NCI-H2107 (cell line): ENCODE measurements at places on chromosomes 4 and X.

DNA sequence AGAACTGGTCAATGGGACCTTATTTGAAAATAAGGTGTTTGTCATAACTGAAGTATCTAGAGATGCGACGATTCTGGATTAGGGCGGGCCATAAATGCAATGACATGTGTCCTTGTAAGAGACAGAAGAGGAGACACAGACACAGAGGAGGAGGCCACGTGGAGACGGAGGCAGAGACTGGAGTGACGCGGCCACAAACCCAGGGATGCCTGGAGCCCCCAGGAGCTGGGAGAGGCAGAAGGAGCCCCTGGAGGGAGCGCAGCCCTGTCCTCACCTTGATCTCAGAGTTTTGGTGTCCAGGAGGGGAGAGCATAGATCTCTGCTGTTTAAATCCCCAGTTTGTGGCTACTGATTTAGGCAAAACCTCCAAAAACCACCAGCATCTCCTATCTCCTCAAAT, 5.0 kb downstream of the GTPBP6 start:
- no peak for DNase-seq

GRCh38 chr4:83961575-83961974, 425.7 kb downstream of the GPAT3 start:
- no peak for DNase-seq

GRCh38 chr4:77076889-77077635, 1.3 kb upstream of the CCNI start:
- no peak for DNase-seq

GRCh38 chr4:101621120-101621519, 169.4 kb upstream of the BANK1 start:
- no peak for DNase-seq

DNA sequence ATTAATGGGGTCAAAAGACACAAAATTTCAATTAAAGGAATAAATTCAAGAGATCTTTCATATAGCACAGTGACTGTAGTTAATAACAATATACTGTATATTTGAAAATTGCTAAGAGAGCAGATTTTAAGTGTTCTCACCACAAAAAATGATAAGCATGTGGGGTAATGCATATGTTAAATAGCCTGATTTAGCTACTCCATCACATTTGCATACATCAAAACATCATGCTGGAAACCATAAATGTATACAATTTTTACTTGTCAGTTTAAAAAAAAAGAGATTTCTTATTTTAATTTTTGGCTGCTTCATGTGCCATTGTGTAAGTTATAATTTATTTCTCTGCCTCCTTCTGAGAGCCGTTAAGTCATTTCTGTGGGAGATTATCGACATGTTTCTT, 65.9 kb downstream of the FAM184B start:
- DNase-seq, result no peak

- no peak for DNase-seq
Measured at GRCh38 chr4:89142691-89143669, 31.6 kb downstream of the TIGD2 start.

- DNase-seq, result no peak
Measured at GRCh38 chr4:7059662-7060061, 8.2 kb downstream of the GRPEL1 start.

DNA sequence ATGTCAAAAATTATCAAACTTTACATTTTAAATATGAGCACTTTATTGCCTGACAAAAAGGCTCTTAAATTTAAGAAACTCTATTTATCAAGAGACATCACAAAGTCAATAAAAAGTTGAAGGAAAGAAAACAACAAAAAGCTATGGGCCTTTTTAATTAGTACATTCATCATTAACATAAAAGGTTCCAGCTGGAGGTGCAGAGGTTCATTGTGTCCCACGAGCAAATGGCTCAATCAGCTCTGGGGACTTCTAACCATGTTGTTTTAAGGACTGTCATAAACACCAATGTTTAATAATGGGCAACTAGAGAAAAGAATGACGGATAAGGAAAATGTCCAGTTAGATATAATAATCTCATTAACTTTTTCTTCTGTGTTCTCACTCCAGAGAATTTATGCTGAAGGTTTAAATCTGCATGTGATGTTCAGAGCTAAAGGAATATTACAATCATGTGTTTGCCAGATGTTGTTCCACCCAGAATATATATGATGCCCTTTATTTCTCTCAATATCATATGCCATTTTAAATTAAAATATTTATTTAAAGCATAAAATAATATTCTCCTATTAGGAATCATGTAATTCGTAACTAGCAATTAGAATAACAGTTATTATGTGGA, 840.3 kb upstream of the ADGRL3 start:
- DNase-seq, result no peak

GRCh38 chr4:96097040-96097607, 257.2 kb downstream of the PDHA2 start:
- no peak for DNase-seq

DNA sequence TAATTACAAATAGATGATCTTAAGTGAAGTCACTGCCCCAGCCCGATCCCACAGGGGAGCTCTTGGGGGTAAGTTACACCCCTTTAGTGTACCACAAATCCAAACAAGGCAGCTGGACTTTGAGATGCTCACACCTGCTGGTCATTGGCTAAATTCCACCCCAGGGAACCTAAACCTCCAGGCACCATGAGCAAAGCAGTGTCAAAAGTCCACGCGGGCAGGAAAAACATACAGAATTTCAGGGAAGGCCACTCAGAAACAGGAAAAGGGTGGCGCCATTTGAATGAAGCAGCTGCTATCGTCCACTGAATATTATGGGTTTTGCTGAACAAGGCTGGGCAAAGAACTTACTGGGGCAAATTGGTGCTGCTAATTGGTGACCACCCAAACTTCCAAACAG, 30.9 kb downstream of the SUPT20HL1 start:
- DNase-seq, result no peak

DNA sequence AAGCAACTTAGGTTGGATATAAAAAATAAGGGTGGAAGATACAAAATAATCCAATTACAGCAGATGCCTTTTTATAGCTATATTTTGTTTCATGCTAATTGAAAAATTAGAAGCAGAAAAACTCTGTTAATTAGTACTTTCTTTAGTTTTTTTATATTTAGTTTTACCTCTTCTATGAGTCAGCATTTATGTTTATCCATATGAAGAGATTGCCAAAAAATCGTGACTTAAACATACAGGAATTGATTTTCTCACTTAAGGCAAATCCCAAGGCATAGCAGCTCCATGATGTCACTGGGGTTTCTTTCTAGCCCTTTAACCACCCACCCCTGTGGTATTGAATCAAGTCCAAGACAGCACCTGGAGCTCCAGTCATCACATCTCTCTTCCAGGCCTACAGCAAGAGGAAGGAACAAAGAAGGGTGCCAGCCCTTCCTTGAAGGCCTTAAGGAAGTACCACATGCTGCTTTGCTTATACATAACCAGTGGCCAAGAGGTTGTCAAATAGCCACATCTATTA, 365.8 kb upstream of the TENM3 start:
- DNase-seq, result no peak

GRCh38 chr4:110411574-110412011, 64.4 kb upstream of the ENPEP start:
- DNase-seq, result no peak

- no peak for DNase-seq
Measured at GRCh38 chr4:100190643-100191600, 654 bp upstream of the DDIT4L start.

DNA sequence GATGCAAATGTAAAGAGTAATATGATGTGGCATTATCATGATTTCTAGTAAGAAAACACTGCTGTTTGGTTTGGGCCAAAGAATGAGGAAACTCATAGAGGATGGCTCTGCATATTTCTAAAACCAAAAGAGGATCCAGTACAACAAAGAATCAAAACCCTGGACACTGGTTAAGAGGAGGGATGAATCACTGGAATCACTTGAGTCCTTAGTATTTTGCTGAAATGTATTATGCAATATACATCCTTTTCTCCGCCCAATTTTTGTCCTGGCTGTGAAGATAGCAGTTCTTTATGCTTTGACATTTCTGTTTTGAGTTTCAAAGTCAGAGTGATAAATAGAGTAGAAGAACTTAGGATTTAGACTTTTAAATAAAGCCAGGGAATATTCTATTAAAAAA, 345.9 kb downstream of the PACRGL start:
- DNase-seq, result no peak

DNA sequence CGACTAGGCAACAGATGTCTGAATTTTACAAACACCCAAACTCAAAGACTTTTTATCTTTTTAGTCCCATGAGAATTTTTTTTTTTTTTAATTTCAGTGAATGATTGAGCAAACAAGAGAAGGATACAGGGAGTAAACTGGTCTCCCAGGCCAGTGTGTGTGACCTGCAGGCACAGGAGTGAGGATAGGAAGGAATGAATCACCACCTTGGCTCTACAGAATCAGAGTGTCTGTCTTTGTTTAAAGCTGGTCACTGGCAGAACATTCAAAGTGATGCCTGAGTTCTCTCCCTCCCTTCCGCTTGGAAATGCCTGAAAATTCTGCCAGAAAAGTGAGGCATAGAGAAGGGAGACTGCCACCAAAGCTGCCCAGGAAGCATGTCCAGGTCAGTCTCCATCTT, 69.5 kb downstream of the PARM1 start:
- no peak for DNase-seq

DNA sequence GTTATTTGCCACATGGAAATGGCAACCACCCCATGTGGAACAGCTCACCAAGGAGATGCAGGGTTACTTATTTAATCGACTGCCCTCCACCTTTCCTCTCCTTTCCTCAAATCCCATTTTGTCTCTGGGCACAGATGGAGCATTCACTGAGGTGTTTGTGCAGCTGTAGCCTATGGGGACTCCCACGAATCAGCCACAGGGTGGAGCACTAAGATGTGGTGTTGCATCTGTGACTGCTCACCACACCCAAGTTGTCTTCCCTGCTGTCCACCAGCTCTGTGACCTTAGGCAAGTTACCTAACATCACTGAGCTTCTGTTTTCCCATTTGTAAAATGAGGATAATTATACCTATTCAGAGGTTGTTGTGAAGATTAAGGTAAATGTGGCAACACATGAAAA, 252.4 kb upstream of the CPEB2 start:
- DNase-seq, result no peak

- DNase-seq, result no peak
Measured at GRCh38 chr4:139795527-139796314, 130.1 kb downstream of the MGST2 start.

DNA sequence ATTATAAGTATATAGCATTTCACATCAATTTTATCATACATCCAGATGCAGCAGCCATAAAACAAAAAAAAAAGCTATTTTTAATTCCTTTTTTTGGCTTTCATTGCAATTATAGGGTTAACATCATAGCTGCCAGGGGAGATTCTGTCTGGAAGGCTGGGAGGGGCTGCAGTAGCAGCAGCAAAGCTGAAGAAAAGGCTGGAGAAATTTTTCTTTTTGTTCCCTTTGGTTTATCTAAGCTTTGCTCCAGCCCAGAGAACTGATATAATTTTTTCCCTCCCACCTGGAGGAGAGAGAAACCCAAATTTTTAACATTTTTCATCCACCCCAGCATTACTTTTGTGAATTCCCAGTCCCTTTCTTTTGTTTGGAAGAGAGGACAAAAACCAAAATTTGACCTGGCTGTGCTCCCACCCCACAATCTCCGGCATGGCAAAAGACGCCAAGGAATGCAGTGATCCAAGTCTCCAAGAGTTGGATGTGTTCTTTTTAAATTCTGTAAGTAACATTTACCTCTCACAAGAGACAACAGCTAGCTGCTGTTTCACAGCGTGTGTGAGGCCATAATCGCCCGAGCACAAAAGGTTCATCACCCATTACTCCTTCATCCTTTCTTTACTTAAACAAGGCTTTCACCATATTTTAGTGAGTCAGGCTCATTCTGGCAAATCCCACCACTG, 25.1 kb upstream of the FAM156A start:
- no peak for DNase-seq

DNA sequence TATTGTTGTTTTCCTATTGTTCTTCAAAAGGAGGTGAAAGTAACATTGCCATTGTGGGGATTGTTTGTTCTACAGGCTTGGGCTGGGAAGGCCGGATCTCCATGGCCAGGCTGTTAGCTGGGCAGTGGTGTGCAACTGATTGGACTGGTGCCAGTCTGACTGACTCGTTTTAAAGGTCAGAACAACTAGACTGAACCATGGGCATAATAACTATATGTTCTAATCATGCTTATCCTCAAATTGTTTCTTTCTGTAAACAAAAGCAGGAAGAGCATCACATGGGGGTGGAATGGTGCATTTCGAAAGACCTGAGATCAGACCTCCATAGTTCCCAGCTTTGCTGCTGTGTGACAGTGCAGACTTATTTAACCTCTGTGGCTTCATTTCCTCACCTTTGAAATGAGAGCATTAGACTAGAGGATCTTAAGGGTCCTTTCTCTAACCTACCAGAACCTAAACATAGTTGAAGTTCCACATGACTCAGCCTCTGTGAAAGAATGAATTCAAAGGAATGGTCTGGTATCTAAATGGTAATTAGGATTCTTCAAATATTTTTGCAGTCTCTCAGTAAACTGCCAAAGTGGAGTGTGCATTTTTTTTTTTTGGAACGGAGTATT, 66.7 kb upstream of the PGRMC2 start:
- DNase-seq, result no peak

DNA sequence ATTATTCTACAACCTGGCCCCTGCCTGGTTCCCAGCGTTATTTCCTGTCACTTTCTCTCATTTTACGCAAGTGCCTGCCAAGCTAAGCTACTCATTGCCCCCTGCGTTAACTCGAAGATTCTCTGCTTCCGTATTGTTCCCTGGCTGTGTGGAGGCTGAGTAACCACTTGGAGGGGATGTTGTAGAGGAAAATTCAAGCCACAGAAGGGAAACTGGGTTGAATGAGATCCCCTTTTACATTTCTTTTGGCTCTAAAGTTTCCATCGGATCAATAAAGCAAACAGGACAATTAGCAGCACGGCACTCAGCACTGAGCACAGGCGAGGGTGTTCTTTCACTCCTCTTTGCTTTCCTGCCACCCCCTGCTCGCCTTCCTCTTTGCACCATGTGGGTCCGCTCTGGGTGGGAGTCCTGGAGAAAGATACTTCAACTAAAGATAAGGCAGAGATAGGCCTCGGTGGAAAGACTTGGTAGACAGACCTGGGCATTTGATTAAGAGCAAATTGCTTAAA, 4.2 kb upstream of the TMSB4X start:
- DNase-seq, result no peak

GRCh38 chrX:132406106-132406505, 82.7 kb downstream of the MBNL3 start:
- DNase-seq, result no peak

DNA sequence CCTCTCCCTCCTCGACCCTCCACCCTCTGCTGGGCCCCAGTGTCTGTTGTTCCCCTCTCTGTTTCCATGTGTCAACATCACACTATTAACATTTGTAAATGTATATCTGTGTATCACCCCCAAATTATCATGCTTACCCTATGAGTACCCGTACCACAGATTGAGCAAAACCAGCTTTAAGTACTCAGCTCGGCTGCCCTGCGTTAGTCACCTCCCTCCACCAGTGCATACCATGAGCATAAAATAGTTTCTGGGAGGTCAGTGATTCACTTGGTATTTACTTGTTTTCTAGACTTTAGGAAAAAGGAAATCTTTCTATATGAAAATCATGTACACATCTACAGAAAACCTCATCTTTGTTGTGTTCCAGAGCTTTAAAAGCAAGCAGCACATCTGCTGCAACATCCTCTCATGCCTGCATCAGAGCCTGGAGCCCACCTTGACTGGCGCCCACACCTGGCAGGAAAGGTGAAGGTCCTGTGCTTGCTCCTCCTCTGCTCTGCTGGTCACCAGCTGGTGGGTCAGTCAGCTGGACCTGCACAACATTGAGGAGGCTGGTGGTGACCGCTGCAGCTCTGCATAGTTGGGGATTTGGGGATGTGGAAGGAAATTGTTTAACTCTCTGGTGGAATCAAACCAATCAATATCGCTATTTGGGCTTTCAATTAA, 214.4 kb upstream of the KLF3 start:
- DNase-seq, result no peak
